ENCODE measurements at places on chromosomes 6 and 20.

DNA sequence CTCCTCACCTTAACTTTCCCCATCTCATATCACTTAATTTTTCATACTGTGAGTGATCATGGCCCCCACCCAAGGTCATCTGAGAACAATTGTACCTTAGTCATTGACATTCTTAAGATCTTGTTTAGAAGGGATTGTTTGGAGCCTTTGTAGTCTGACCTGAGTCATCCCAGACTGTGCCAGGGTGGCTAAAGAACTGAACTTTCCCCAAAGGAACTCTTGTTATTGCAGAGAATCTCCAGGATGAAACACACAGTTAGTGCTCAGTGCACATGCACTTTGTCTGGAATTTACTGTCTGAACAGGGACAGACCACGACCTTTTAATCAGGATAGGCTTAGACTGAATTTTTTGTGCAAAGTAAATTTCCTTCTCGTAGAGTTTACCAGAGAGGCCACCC is 112.6 kb upstream of the CCN2 start:
- H3K36me3 ChIP-seq = no peaks in the 10 kb centered on the region
- peaks cover 47% of the 10 kb centered on the region for H3K4me1 ChIP-seq
- peak overlapping the region; percentile 1 for H3K4me3 ChIP-seq
- H3K27me3 ChIP-seq = no peaks in the 10 kb centered on the region
- peak overlapping the region; percentile 37 for H3K27ac ChIP-seq

GRCh38 chr20:47330933-47331708 is 25.4 kb downstream of the ZMYND8 start:
- H3K27ac ChIP-seq = peak overlapping the region; percentile 13
- peaks cover 20% of the 10 kb centered on the region for H3K36me3 ChIP-seq
- no peaks in the 10 kb centered on the region for H3K27me3 ChIP-seq
- no peak for DNase-seq
- no peak overlapping the region for H3K4me3 ChIP-seq
- H3K4me1 ChIP-seq = peaks cover 57% of the 10 kb centered on the region

DNA sequence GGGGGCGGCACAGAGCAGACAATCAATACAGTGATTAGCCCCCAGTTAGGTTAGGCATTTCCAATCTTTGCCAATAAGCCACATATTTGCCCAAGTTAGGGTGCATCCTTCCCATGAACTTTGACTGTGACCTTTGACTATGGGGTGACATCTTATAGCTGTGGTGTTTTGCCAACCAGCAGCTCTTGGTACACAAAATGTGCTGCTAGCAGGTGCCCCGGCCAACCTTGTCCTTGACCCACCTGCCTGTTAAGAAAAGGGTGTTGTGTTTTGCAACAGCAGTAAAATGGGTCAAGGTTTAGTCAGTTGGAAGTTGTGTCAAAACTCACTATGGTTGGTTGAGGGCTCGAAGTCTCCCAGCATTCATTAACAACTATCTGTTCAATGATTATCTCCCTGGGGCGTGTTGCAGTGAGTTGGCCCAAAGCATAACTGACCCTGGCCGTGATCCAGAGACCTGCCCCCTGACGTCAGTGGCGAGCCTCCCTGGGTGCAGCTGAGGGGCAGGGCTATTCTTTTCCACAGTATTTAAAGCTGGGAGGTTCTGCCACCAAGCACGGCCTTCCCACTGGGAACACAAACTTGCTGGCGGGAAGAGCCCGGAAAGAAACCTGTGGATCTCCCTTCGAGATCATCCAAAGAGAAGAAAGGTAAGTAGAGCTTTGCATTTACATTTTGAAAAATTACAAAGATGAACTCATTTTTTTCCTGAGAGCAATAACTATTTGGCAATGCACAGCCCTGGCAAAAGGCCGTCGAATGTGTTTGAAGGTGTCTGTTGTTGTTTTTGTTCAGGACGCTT is at the start of gene PCK1:
TSS of gene PCK1 (plus strand) at position 557 of the 802 bp plus-strand sequence. CDS start 302 bp downstream, outside the sequence.
- DNase-seq = no peak
- H3K36me3 ChIP-seq = no peaks in the 10 kb centered on the region
- H3K4me3 ChIP-seq = no peak within 1 kb of the TSS
- no peak within 1 kb of the TSS for H3K27ac ChIP-seq
- H3K4me1 ChIP-seq = peaks cover 3% of the 10 kb centered on the region

GRCh38 chr20:18039063-18039462 is 18.7 kb downstream of the OVOL2 start:
- H3K36me3 ChIP-seq = no peaks in the 10 kb centered on the region
- no peak overlapping the region for H3K4me3 ChIP-seq
- peaks cover 7% of the 10 kb centered on the region for H3K4me1 ChIP-seq

GRCh38 chr6:16464045-16464444 is 225.7 kb downstream of the GMPR start:
- no peaks in the 10 kb centered on the region for H3K27me3 ChIP-seq
- DNase-seq = no peak
- H3K4me1 ChIP-seq = peaks cover 5% of the 10 kb centered on the region
